H7 (cell line): ENCODE measurements at places on chromosomes 3 and 15. TPM values are rescaled to one million over a fixed set of nuclear protein-coding genes. Genes with fewer than 3 reads are reported as not detected.

NGLY1 gene
- 29.8 and 38.6 TPM in 2 replicates for total RNA-seq

MYRIP gene
- total RNA-seq = 4.0 and 7.8 TPM in 2 replicates

PKM gene
- total RNA-seq = 942 and 1,007 TPM in 2 replicates

LPCAT4 gene
- total RNA-seq = 49.2 and 57.5 TPM in 2 replicates

DPPA2 gene
- total RNA-seq = 10.3 and 17.7 TPM in 2 replicates

TLR9 gene
- not detected in 2 replicates for total RNA-seq
